Activated CD4-positive, alpha-beta memory T cell treated with anti-CD3 and anti-CD28 coated beads for 36 hours (primary cell): ENCODE measurements at places on chromosomes 4 and X. TPM values are rescaled to one million over a fixed set of nuclear protein-coding genes. Genes with fewer than 3 reads are reported as not detected.
A peak's percentile ranks its signal among the peaks of the same experiment; 100 is the strongest.

The MAGEB10 gene
- not detected for total RNA-seq

- no peak for DNase-seq
- no peaks in the 10 kb centered on the region for H3K36me3 ChIP-seq
- peaks cover 14% of the 10 kb centered on the region for H3K27me3 ChIP-seq
- H3K4me3 ChIP-seq: peak overlapping the region; percentile 66
Measured at GRCh38 chrX:101550751-101551379, 518 bp downstream of the ARMCX1 start.

DNA sequence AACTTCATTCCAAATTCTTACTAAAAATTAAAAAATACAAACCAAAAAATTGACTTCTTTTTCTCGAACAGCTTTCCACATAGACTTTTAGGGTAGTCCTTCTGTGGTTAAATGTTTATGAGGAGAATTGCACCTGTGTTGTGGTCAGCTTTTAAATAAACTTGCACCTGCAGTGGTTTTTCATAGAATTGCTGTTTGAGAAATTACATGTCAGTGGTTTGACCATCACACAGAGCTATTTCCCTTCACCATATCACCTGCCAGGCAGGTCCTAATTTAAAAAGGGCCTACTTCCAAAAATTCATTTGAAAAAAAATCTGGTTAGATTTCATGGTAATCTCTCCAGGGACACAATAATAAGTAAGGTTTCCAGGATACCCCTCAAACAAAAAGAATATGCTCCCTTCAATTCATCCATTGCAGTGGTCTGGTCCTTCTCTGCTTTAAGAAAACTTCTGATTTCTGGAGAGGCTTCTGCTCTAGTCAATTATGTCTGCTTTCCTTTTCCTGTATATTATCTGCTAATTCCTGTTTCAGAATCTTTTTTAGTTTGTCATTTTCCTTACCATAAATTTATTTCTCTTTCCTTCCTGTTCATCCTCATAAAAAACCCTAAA lies 9.8 kb upstream of the UTP3 start:
- peaks cover 8% of the 10 kb centered on the region for H3K4me1 ChIP-seq
- H3K27me3 ChIP-seq: peaks cover 2% of the 10 kb centered on the region
- DNase-seq: no peak
- H3K36me3 ChIP-seq: no peaks in the 10 kb centered on the region
- no peak overlapping the region for H3K27ac ChIP-seq

DNA sequence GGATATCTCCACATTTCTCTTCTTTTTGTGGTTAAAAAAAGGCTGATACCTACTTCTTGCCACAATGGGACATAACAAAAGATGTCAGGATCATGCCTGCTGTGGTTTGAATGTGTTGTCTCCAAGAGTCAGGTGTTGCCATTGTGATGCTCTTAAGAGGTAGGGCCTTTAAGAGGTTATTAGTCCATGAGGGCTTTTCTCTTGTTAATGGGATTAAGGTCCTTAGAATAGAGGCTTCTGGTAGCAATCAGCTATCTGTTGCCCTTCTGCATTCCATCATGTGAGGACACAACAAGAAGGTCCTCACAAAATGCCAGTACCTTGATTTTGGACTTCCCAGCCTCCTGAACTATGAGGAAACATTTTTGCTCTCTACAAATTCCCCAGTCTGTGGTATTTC lies 191.4 kb downstream of the GBA3 start:
- H3K27me3 ChIP-seq: no peaks in the 10 kb centered on the region
- H3K36me3 ChIP-seq: no peaks in the 10 kb centered on the region
- no peak overlapping the region for H3K4me3 ChIP-seq
- H3K4me1 ChIP-seq: no peaks in the 10 kb centered on the region
- H3K27ac ChIP-seq: no peak overlapping the region
